Astrocyte of the spinal cord (primary cell): ENCODE measurements at places on chromosomes 3 and 15.
A peak's percentile ranks its signal among the peaks of the same experiment; 100 is the strongest.

DNA sequence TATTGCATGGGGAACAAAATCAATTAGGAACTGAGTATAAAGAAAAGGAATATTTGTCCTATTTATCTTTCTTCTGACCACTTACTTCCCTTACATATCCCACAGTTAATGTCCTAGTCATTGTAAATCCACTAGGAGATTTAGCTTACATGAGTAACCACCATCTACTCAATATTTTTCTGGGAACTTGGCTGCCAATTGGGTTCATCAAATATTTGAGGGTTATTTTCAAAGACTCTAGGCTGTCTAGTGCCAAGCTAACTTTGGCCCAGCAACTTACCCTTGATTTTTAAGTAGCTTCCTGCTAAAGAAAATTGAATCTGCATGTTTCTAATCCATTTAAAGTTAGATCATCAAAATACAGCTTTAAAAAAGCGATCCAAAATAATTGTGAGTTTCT lies 362.5 kb upstream of the EPHA3 start:
- peak; percentile 45 for DNase-seq

DNA sequence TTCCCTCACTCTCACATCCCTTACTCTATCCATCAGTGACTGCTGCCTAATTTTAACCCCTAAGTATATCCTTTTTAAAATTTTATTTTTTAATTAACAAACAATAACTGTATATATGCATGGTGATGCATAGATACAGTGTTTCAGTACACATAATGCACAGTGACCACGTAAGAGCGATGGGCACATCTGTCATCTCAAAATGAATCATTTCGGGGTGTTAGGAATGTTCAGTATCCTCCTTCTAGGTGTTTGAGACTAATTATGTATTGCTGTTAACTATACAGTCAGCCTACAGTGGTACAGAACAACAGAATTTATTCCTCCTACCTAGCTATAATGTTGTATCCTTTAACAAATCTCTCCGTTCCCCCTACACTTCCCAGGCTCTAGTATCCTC lies 307.0 kb downstream of the FOXP1 start:
- no peak for DNase-seq

- DNase-seq = no peak
These were observed 238.5 kb upstream of the ZNF385D start for GRCh38 chr3:21989341-21990042.

DNA sequence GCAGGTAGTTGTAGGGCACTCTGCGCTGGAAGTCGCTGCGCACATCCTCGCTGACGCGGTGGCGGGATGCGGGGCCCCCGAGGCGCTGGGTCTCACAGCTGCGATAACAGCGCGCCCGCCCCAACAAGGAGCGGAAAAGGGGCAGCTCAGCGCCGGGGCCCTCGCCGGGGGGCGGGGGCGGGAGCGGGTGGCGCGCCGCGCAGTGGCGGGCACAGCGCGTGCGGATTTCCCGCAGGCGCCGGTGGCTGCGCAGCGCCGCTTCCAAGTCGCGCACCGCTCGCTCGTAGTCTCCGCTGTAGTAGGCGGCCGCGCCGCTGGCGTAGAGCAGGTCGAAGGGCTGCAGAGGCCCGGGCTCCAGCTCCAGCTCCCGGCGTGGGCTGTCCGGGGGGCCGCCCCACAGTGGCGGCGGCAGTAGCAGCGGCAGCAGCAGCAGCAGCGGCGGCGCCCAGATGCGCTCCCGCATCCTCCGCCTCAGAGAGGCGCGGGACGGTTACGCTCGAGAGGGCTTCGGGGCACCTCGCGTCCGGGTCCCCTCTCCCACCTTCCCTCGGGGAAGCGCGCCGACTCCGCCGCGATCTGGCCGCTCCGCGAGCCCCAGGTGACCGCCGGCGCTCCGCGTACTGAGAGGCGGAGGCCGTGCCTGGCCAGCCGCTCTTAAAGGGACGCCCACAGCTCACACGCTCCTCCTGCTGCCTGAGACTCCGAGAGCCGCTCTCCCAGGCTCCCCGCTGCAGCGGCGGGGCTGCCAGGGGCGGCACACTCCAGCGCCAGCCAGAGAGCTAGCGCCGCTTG lies at the start of gene P3H2:
Gene P3H2, minus strand, starts transcription at position 629 of the 792 bp plus-strand sequence. Its CDS starts 166 bp downstream, at position 463.
- DNase-seq = peak; percentile 95

DNA sequence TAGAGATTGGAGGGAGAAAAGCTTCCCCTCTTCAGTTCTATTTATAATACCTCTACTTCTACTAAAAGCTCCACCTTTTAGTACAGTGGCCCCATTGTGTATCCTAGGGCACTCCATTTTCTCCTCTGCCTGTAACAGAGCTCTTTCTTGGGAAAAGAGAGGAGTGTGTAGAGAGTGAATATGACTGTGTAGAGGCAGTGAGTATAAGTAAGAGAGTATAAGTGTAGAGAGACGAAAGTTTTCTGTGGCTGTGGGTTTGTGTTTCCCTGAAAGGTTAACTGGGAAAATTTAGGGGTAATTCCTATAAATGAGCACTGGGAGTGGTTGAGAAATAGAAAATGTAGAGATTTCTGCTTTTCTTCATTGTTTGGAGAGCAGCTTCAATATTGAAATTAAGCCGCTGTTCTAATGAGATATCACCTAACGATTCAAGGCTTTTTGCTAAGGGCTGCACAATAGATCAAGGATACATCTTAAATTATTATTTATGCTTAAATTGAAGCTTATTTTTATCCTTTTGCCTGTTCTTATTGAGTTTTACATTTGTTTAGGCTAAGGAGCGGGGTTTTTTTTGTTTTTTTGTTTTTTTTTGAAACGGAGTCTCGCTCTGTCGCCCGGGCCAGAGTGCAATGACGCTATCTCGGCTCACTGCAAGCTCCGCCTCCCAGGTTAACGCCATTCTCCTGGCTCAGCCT lies 6.9 kb downstream of the IQGAP1 start:
- no peak for DNase-seq

DNA sequence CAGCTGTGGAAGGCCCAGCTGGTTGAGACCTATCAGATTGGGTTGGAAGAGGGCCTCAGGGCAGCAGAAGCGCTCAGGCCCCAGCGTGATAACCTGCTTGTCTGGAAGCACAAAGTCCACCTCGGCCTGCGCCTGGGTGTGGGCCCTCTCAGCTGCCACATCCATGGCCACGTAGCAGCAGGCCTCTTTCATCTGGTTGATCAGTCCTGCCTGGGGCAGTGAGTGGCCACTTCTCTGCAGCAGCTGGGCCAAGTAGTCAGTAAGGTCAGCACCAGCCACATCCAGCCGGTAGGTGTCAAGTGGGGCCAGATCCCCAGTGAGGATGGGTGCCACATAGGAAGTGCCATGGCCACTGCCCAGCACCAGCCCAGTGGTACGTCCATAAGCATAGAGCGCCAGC lies 3.9 kb upstream of the CAMKV start:
- no peak for DNase-seq

DNA sequence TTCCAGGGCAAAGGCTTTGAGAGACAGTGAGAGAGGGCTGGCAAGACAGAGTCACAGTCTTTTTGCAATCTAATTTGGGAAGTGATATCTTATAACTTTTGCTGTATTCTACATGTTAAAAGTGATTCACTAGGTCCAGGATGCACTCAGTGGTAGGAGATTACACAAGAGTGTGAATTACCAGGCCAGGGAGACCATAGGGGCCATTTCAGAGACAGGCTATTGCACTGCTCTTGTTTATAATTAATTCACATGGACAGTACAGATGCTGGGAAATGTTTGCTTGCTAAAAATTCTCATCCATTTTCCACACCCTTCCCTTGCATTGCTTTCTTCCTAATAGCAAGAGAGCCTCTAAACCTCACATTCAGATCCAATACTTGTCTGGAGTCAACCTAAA lies 22.6 kb upstream of the POMGNT2 start:
- DNase-seq = no peak

DNA sequence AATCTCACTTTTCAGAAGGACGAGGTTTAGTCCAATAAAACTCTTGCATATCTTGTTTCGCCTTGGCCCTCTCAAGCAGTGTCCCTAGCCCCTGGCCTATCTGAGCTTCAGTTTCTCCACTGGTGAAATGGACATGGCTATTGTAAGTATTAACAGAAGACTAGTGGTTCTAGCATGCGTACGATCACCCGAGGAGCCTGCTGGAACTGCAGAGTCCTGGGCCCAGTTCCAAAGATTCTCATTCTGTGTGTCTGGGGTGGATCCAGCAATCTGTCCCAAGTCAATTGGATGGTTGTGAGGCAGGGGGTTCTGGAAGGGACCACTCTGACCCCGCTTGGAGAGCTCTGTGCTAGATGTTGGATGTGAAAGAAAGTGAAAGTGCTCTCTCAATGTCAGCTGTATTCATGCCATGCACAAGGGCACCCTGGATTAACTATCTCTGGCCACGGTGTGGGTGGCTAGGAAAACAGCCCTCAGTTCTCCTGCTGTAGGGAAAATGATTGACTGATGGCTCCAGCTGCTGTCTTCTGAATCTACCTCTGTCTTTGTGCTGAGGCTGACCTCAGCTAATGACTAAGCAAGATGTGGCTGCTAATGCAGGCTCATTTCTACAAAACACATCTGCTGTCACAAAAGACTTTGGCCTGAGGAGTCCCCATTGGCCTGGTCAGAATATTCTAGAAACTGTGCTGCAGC lies 1.9 kb upstream of the PLA1A start:
- peak; percentile 24 for DNase-seq

GRCh38 chr3:105598042-105598796 lies 231.5 kb downstream of the ALCAM start:
- peak; percentile 91 for DNase-seq

GRCh38 chr15:99909592-99910295 lies 176.5 kb upstream of the LYSMD4 start:
- no peak for DNase-seq

DNA sequence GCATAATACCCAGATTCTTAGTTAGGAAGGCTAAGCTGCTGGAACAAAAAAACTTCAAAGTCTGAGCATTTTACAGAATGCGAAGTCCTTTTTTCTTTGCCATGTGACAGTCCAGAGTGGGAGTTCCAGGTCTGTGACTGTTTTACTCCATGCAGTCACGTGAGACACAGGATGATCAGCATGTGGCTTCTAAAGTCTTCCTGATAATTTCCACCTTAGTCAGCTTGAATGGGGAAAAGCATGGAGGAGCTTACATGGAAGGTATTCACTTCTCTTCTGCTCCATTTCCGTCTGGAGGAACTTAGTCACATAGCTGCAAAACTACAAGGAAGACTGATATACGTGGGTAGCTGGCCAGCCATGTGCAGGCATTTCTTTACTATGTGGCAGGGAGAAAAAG lies 1.7 kb downstream of the SNTN start:
- DNase-seq = no peak

GRCh38 chr3:107106316-107106715 lies 270.9 kb upstream of the CCDC54 start:
- DNase-seq = peak; percentile 70

- no peak for DNase-seq
These were observed 929.5 kb upstream of the ROBO1 start for GRCh38 chr3:80697291-80697690.

DNA sequence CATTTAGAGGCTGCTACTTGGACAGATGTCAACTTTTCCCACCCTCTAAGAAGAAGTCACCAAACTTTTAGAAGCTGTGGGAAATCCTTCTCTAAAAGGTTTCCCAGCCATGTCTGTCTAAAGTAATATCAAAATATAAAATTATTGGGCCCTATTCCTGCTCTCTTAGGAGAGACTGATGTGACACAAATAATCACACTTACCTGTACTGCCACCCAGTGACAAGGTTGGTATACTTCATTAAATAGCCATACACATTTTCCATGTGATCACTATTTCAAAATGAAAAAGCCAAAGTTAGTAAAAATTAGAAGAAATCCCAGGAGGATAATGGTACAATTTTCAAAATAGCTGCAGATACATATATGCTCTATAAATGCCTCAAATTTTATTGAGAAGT lies 12.6 kb downstream of the OSBPL11 start:
- DNase-seq = no peak

DNA sequence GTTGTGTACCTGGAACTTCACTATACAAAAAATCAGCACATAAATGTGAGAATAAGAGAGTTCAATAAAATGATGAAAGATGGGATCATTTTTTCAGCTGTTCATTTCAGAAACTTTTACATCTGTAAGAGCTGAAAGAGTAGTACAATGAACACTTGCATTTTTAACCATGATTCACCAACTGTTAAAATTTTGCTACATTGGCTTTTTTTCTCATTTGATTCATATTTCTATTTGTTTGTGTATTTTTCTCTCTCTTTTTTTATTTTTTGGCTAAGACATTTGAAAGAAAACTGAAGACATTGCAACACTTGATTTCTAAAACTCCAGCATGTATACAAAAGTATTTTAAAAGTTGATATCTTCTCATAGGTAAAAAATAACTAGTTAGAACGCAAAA lies 98.3 kb upstream of the CDIN1 start:
- no peak for DNase-seq

DNA sequence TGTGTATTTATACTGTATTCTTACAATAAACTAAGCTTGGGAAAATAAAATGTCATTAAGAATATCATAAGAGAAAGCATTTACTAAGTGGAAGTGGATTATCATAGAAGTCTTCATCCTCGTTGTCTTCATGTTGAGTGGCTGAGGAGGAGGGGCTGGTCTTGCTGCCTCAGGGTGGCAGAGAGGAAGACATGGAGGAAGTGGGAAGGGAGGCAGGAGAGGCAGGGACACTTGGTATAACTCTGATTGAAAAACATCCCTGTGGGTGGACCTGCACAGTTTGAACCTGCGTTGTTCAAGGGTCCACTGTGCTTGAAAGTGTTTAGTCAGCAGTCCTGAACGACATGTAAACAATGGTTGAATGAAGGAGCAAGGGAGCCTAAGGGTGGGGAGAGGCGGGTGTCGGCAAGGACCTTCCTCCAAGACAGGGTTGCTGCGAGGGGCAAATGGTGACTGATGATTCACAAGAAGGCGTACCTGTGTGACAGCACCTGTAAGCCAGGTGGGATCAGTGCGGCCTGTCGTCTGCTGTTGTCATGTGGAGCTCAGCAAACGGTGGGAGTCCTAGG lies 103.8 kb upstream of the KLF13 start:
- no peak for DNase-seq

DNA sequence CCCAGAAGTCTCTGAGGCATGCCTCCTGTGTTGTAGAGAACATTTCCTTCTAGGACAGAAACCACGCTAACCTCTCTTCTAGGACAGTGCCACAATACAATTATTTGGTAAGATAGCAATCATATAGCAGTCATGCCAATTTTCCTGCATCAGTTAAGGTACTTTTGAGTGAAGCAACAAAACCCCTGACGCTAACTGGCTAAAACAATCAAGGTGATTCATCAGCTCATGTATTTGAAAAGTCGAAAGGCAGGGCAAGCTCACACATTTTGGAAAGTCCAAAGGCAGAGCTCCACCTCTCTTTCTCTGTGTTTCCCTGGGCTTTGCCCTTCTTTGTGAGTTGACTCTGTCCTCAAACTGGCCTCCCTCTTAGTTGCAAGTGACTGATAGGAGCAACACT lies 10.1 kb downstream of the TERC start:
- DNase-seq = no peak
